ENCODE measurements at places on chromosomes 12 and 14.

DNA sequence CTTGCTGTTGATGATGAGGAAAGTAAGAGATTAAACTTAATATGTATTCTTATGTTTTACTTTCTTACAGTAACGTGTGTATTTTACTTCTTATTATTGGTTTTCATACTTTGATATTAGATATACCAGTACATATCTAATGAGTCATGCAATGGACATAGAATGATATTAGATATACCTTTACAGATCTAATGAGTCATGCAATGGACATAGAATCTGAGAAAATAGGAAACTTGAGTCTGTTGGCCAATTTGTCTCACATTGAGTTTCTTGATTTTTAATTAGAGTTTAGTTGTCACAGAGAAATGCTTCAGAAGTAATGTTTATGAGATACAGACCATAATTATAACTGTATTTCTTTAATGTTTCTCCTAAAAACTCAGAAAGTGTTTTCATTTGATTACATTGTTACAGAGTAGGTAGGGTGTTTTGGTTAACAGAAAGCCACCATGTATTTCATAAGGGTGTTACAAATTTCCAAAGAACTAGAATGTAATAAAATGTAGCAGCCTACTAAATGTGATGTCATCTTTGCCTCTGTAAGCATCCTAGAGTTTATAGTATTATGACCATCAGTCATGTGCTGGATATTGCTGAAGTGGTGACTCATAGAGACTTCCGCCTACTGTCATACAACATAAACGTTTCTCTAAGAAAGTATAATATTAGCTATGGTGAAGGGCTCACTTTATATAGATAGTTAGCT lies 3.0 kb downstream of the GAS2L3 start:
- DNase-seq = no peak

- DNase-seq = no peak
These were observed 530 bp downstream of the APAF1 start for GRCh38 chr12:98645572-98646067.

- no peak for DNase-seq
These were observed 119.1 kb upstream of the ATXN7L3B start for GRCh38 chr12:74418573-74418972.

DNA sequence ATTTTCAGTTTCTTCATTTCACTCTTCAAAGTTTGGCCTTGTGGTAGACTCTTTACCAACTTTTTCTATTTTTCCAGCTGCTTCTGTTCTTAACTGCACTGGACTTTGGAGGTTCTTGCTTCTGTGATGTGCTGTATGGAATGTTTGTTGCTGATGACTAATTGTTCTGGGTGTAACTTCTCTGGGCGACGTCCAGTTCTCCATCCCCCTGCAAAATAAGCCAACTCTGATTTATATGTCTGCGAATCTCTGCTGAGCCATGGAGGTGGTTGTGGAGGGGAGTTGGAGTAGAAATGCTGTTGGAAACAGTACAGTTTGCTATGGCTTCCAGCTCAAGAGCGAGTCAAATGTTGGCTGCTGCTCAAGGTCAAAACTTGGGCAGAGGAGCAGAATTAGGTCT lies 113.9 kb upstream of the DYRK2 start:
- no peak for DNase-seq

GRCh38 chr12:105745811-105746210 lies 392.9 kb downstream of the NUAK1 start:
- DNase-seq = no peak

DNA sequence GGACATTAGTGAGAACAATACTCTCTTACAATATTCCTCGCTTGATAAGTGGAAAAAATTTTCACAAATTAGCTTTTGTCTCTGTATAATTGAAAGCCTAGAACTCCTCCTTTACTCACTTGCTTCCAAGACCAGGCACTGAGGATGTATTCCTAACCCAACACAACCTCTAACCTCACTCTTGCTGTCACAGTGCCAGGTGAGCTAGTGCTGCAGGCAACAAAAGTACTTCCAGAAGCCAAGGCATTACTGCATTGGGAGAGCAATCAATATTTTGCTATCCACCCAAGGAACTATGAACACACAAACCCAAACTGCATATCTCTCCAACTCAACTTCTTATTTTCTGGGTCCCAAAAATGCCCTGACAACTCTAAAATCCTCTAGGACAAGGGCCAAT lies 1081.0 kb downstream of the VRK1 start:
- DNase-seq = peak; percentile 53

- DNase-seq = no peak
These were observed 1.5 kb downstream of the MLH3 start for GRCh38 chr14:75049731-75050201.

- DNase-seq = no peak
These were observed 155.1 kb downstream of the KIF21A start for GRCh38 chr12:39287817-39288216.

DNA sequence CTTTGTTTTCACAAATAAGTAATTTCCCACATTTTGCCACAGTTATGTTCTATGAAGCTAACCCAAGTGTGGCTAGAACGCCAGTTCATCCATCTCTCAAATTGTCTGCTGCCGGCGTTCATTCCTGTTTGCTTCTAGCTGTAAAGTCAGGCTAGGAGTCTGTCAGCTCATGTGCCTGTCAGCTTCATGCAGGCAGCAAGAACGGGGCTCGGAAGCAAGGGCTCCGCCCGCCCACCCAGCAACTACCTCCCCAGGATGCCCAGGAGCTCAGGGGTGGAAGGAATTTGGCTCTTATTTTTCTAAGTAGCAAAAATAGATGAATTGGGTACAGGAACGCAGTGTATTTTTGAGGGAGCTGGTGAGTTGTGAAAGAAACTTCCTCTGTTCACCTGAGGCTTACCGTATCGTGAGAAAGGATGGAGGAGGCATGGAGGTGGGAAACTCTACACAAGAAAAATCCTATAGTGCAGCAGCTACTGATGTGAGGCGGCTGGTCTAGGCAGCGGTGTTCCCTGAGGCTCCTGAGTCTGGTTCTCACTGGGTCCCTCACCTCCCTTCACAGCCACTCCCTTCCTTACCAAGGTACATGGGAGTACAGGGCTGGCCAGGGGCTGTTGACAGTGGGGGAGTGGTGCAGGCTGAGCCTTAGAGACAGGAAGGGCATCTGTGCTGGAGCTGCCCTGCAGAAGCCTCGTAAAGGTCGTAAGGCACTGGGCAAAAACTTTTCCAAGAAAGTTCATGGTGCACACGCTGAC lies 54.5 kb upstream of the AMN start:
- no peak for DNase-seq

- no peak for DNase-seq
These were observed 38.2 kb upstream of the SNX6 start for GRCh38 chr14:34668111-34668510.

- DNase-seq = no peak
These were observed 219.0 kb downstream of the NTF3 start for GRCh38 chr12:5650829-5651461.

DNA sequence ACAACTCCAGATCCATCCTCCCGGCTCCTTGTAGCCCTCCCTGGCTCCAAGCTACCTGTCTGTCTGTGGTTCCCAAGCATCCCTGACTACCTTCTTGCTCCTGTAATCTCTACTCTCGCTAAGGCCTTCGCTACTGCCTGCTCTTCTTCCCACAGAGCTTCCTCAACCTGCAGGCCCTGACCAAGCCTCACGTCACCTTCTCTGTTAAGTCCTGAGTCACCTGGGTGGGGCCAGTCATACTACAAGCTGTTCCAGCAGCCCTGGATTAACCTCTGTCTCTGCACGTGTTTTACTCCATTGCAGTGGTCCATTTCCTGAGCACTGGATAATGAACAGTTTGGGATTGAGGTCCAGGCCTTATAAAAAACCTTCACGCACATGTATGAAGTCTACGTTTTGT lies 770.7 kb downstream of the BCL11B start:
- DNase-seq = no peak

DNA sequence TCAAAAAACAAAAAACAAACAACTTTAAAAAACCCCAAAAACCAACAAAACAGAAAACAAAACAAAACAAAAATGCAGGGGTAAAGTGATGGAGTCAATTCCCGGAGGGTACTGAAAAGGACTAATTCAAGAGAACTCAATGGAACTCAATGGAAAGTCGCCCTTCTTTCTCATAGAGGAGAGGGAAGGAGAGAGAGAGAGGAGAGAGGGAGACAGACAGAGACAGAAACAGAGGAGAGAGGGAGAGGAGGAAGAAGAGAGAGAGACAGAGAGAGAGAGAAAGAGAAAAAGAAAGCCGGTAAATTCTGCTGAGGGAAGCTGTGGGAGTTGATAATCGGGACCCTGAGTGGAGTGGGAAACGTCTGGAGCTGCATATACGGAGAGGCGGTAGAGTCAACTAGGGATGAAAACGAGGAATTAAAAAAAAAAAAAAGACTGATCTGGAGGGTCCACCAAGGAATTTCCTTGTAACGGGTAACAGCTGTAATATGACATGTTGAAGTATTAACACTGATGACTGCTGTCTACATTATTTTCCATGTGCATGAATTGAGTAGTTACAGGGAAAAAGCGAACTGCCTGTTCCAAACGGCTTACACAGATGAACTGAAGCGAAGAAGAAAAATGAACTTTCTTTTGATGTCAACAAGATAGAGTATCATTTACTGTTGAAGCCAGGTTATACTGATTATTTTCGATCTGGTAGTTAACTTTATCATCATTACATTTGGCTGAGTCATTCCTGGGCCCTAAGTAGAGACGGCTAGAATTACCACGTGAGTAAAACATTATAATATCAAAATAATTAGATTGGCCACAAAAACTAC lies 934 bp upstream of the ZC2HC1C start:
- DNase-seq = no peak

DNA sequence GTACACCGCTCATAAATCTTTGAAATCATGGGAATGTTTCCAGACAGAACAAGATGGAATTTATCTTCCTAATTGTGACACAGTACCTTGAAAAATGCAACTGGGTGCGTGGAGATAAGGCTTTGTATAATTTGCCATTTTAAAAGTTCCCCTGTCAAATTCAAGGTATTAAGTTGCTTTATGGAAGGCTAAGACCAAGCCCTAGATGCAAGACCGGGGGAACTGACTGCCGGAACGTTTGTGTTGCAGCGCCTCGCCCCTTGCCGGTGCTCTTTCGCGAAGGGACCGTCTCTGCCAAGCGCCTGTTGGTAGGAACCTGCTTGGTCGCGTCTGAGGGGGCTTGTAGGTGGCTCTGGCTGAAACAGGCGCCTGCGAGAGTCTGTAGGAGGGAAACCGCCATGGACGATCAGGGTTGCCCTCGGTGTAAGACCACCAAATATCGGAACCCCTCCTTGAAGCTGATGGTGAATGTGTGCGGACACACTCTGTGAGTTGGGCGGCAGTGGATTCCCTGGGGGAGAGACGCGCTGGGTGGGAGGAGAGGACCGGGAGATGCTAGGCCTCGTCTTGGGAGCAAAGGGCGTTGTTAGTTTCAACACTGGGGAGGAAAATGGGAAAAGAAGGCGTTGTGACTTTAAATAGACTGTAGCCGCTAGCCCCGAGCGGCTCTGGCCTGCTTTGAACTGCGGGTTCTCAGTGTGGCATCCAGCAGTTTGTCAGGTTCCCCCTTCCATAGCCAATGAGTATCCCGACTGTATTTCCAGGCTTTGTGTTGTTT lies at the start of gene MNAT1:
TSS of gene MNAT1 (plus strand) at position 297 of the 778 bp plus-strand sequence. CDS start at position 399, 102 bp downstream.
- DNase-seq = peak; percentile 72

GRCh38 chr12:112317481-112317880 lies 64.8 kb downstream of the HECTD4 start:
- DNase-seq = no peak

- no peak for DNase-seq
These were observed 72.7 kb upstream of the DNM1L start for GRCh38 chr12:32606443-32606842.

- DNase-seq = no peak
These were observed 13.5 kb downstream of the SLC38A2 start for GRCh38 chr12:46358791-46359666.

GRCh38 chr12:73308747-73309146 lies 1036.6 kb downstream of the TRHDE start:
- no peak for DNase-seq

DNA sequence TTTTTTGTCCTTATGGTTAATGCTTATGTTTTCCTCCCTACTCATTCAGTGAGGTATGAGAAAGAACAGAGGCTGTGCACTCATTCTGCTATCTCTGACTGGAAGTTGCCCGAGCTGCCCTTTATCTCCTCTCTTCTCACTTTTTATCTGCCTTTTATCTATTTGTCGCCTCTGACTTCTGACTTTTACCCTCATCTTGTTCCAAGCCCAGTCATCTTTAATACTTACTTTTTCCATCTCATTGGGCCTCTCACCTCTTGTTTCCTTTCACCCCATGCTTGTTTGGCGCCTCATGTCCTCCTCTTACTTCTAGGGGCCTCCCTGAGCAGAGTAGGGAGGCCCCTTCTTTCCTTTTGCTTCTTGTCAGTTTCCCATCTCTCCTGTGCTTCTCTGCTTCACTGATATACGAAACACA lies 50.7 kb downstream of the DIP2B start:
- no peak for DNase-seq

DNA sequence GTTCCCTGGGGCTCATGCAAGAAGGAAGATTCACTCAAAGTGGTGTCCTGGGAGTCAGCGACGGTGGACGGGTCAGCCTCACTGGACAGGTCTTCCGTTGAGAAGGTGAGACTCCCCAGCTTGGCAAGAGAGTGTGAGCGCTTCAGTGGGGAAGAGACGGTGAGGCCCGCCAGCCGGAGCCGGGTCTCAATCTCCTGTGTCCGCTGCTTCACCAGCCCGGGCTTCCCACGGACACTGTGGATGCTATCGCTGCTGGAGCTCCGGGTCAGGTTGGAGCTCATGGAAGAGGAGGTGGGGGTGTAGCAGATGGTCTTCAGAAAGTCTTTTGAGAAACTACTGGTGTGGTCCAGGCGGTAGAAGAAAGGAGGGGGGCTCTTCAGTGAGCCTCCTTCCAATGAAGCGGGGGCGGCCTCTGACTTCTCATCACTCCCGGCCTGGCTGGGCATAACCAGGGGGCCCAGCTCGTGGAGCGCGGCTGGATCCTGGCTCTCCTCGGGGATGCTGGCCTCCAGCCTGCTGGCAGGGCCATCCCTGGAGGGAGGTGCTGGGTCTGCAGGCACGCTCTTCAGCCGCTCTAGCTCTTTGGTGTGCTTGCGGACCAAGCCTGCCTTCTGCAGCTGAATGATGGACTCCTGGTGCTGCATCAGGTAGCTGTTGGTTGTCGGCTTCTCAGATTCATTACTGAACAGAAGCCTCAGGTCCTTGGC lies 56.9 kb upstream of the CORO1C start:
- no peak for DNase-seq

GRCh38 chr12:3418609-3419390 lies 72.2 kb upstream of the PRMT8 start:
- no peak for DNase-seq

GRCh38 chr14:79407572-79407971 lies 803.7 kb downstream of the DIO2 start:
- DNase-seq = no peak

GRCh38 chr14:94571950-94572349 lies 9.3 kb upstream of the SERPINA5 start:
- DNase-seq = peak; percentile 71

DNA sequence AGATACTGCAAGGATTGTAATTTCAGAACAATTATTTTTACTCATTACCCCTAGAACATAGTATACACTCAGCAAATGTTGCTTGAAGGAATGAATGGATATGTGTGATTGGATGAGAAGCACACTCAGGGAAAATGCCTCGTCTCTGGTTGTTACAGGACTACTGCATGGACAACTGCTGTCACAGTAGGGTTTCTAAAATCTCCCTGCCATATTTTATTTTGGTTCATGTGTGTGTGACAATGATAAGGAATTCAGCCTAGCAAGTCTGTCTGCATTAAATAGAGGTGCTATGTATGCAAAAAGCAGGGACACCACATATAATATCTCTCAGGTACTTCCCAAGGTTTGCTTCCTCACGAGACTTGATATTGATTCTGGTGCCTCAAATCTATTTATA lies 1.4 kb downstream of the PTPRR start:
- DNase-seq = no peak

GRCh38 chr12:92111256-92111655 lies 34.4 kb downstream of the BTG1 start:
- DNase-seq = no peak

Measured in right lobe of liver (tissue), 6 donors.